Stimulated activated CD8-positive, alpha-beta memory T cell treated with anti-CD3 and anti-CD28 coated beads, Interleukin-4, amount 100 ng/mL, for 24 hours (primary cell): ENCODE measurements at places on chromosomes 1 and 21.

DNA sequence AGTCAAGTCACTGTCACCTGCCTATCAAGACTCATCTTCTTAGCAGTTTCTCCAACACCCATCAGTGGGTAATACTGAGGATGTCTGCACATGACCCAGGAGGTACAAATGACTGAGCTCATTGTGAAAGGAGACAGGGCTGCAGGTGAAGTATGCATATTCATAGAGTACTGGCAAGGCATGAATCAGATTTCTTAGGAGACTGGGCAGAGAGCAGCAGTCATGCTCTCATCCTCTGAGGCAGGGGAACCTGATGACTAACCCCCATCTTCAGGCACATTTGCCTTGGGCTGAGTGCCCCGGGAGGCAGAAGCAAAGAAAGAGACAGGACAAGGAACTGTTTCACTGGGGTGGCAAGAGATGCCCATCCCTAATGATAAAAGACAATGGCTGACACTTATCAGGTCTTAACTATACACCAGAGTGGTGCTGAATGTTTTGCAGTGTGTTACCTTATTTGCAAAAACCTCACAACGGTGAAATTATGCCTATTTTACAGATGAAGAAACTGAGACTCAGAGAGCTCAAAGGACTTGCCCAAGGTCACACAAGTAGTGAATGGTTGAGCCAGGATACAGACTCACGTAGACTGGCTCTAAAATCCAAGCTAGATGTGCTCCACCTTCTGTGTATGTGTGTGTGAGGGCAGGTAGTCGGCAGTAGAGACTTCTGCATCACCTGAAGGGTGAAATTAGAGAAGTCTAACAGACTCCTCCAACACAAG is 9.2 kb upstream of the GRHL3 start:
- no peak for DNase-seq

DNA sequence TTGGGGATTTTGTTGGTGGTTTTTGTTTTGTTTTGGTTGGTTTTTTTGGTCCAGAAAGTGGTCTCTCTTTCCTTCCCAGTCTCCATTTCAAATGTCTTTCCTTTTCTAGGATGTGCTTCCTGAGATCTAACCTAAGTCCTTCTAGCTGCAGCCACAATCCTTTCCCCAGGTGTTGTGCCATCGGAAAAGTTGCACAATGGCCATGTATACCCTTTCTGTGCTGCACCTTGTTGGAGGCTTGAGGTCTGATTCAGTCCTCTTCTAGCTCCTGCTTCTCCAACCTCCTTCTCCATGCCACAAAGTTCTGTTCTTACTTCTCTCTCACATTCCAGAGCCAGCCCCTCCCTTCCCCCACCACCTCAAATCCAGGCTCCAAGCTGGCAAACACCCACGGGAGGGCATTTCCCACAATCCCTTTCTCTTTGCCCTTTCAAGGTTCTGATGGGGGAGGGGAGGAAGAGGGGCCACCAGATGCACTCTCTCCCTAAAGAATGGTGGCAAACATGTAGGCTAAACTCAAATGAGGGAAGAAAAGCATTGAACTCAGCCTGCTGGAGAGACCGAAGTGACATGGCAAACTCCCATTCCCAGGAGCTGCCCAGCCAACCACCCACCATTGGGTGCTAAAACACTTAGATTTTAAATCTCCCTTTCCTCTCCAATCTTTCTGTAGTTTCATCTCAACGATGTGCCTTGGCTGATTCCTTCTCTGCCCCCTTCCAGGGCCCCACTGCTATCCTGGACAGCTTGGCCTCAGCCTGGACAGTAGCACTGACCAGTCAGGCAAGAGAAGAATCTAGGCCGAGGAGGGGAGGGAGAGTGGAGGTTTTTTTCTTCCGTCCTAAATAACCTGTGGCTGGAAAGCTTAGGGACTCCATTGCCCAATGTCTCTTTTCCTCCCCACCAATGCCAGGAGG is 2.9 kb downstream of the KCNJ10 start:
- DNase-seq, result no peak

DNA sequence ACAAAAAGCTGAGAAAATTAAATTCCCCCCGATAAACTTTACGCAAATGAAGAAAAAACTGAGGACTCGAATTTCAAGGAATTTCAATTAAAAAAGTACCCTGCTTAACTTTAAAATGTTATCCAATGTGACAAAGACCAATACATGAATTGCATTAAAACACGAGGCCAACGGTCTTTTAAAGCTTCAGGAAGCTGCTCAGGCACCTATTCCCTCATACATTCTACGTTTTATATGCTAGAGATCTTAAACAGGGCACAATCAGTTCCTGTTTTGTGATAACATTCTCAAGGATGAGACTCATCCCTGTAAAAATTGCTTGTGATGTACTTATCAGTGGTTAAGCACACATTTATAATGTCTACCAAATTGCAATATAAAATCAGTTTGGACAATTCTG is 3.0 kb downstream of the YOD1 start:
- no peak for DNase-seq

GRCh38 chr1:48061162-48062136 is 64.3 kb upstream of the TRABD2B start:
- DNase-seq, result no peak

DNA sequence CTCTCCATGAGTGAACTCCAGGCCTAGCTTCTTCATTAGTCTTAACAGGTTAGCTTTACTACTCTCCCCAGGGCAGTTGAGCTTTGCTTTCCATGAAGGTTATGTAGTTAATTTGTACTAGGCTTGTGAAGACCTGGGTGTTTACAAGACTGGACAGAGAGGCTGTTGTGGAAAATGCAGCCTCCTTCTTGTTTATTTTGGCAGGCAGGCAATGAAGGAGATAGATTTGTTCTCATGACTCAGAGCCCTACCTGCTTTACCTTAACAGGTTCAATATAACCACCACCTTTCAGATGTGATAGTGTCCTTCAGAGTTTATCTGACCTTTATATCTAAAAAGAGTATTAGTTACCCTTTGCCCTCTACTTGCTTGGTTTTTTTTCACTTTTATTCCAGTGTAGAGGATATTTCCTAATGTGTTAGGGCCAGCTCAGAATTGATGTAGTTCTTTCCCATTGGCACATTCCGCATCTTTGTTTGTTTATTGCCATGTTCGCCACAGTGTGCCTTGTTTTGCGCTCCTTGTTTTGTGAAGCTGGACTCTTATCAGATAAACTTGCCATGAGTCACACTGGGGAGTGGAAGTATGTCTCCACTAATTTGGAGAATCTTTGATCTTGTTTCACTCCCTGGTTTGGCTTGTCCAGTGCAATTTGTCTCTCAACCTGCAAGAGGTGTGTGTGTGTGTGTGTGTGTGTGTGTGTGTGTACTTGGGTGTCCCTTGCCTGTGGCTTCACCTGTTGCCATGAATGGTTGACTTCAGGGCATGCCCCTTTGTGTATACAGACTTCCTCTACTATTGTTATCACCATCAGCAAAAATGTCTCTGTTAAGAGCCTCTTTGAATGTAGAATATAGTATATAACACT is 87.4 kb upstream of the MACF1 start:
- DNase-seq, result no peak

DNA sequence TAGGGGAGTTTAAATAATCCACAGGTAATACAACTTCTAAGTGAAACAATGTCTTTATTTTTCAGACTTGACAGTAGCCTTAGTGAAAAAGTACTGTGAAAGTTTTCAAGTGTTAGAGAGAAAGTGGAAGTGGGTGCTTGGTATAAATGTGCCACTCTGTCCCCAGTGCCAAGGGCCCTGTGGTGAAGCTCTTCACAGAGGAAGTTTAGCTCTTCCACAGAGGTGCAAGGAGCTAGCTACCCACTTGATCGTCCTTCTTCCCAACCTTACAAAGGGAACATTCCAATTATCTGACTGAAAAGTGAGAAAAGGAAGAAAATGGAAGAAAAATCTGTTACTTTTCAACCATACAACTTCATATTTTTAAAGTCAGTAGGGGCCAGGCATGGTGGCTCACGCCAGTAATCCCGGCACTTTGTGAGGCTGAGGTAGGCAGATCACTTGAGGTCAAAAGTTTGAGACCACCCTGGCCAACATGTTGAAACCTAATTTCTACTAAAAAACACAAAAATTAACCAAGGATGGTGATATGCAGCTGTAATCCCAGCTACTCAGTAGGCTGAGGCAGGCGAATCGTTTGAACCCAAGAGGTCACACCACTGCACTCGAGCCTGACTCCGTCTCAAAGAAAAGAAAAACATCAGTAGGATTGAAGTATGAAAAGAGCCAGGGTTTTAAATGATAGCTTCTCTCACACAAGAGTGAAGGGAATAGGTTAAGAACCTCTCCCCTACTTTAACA is 41.0 kb upstream of the PTPRC start:
- DNase-seq, result no peak

- no peak for DNase-seq
Measured at GRCh38 chr1:108209456-108210108, 9.4 kb upstream of the SLC25A24 start.

GRCh38 chr1:147700042-147701006 is 30.0 kb upstream of the ACP6 start:
- DNase-seq, result peak; percentile 40

- no peak for DNase-seq
Measured at GRCh38 chr1:3469849-3470649, 15.6 kb downstream of the ARHGEF16 start.

DNA sequence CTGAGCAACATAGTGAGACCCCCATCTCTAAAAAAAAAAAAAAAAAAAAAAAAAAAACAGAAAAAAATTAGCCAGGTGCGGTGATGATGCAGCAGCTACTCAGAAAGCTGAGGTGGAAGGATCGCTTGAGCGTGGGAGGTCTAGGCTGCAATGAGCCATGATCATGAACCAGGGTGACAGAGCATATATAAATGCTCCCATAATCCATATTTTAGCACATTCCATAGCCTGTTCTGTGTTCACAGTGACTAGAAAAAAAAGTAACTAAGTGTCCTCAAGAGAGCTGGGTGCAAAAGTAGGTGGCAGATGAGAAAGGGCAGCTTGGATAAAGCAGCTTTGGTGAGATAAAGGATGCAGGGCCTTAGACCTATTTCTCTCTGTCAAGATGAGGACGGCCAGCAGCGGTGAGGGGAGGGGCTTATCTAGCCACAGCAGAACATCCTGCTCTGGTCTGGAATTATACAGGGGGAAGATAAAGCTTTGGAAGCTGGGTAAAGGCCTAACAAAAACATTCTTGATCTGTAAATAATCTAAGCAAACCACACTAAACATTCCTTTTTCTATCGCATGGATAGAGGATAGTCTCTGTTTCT is 205.3 kb downstream of the DAB1 start:
- DNase-seq, result no peak

GRCh38 chr1:2523891-2524609 is 2.3 kb downstream of the PANK4 start:
- DNase-seq, result no peak

DNA sequence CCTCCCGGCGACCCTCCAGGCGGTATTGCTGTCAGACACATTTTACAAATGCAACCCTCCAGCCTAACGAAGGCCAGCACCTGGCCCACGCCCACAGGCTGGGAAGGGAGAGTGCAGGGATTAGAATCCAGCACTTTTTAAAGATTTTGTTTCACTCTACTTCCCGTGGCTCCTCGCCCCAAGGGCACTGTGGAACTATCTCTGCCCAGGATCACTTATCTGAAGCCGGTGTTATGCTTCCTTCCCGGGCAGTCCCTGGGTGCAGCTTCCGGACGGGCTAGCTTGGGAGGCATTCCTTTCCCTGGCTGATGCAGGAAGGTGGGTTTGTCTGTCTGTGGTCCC is 35.8 kb downstream of the CCN1 start:
- no peak for DNase-seq

GRCh38 chr1:226100436-226101391 is 38.2 kb downstream of the H3-3A start:
- DNase-seq, result no peak

DNA sequence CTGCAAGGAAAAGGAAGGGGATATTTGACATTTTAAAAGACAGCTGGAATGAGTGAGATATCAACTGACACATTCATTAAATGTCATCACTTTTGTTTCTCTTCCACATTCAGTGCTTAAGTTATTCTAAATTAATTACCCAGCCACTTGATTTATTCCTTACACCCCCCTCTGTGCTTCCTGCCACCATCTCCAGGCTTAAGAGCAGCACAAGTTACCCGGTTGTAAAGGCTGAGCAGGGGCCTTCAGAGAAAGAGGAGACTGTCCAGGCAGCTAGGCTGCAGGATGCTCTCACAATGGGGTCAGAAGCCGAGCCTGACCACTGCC is 71.4 kb downstream of the SYT6 start:
- no peak for DNase-seq

DNA sequence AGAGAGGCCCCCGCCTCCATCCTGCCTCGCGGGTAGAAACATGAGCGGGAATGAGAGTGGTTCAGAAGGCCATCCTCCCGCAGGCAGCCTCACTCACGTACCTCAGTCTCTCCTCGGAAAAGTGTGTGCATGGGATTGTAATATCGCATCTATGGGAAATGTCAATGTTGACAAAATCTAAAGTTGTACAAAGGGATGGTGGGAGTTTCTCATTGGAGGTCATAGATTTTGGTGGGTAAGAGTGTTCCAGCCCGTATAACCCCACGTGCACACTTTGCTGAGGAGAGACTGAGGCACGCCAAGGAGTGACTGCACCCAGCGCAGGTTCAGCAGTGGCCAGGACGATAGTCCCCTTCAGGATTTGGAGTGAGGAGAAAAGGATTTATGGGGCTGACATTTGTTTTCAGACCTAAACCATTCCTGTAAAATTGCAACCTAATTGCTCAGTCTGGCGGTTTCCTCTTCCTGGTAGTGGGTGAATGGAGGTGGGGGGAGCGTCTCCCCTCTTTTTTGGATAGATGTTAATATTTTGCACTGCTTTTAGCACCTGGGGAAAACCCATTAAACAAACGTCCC is 59.6 kb downstream of the GALNT2 start:
- DNase-seq, result no peak

DNA sequence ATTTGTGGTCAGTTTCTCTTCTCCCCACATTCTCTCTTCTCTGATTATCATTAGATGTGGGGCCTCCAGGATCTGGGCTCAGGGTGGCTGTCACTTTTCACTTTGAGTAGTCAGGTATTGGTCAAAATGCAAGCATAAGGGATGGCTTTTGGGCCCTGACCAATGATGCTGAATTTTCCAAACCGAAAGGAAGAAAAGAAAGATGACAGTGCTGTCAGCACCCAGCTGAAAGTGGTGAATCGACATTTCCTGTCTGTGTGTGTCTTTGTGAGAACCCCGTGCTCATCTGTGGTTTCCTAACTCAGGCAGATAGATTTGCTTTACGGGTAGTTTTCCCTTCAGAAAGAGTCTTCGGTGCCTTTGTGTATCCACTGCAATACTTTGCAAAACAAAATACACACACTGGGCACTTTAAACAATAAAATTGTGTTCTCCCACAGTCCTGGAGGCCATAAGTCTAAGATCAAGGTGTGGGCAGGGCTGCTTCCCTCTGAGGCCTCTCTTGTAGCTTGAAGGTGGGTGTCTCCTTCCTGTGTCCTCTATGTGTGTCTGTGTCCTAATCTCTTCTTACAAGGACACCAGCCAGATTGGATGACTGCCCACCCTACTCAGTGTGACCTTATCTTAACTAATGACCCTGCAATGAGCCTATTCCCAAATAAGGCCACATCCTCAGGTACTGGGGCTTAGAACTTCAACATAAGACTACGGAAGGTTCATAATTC is 274.8 kb upstream of the AJAP1 start:
- no peak for DNase-seq

GRCh38 chr1:31567956-31568570 is 8.3 kb upstream of the TINAGL1 start:
- DNase-seq, result no peak

- no peak for DNase-seq
Measured at GRCh38 chr21:43575473-43575844, 83.8 kb downstream of the HSF2BP start.

GRCh38 chr1:42831273-42831672 is 14.1 kb upstream of the SVBP start:
- no peak for DNase-seq

GRCh38 chr1:113106910-113107309 is 33.9 kb downstream of the LRIG2 start:
- no peak for DNase-seq

GRCh38 chr1:47184090-47184821 is 5.6 kb downstream of the PDZK1IP1 start:
- no peak for DNase-seq
